ENCODE measurements at places on chromosomes 1 and 21.

- no peak for DNase-seq
Observed at GRCh38 chr1:200971428-200971903, 52.0 kb downstream of the KIF21B start.

GRCh38 chr1:26702680-26703038, 6.8 kb downstream of the ARID1A start:
- no peak for DNase-seq

DNA sequence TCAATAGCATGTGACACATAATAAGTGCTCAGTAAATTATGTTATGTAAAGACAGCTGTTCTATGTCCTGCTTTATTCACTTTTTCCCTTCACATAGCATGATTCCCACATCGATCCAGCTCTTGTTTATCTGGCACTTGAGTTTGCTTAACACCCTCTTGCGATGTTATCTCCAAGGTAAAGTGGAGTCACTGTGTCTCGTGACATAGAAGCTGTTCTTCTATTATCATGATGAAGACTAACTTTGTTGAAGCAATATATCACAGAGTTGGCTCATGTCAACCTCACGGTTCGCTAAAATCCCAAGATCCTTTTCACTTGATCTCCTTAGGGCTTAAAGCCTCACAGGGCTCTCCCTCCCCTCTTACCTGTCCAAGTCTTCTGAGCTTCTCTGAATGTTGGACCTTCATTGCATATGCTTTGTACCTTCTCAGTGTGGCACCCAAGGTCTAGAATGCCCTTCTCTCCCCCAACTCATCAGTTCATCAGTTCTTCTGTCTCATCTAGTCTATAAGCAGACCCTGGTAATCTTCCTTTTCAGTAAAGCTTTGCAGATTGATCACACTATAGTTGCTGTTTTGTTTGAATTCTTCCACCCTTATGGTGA, 38.0 kb downstream of the PLXNA2 start:
- DNase-seq, result no peak

DNA sequence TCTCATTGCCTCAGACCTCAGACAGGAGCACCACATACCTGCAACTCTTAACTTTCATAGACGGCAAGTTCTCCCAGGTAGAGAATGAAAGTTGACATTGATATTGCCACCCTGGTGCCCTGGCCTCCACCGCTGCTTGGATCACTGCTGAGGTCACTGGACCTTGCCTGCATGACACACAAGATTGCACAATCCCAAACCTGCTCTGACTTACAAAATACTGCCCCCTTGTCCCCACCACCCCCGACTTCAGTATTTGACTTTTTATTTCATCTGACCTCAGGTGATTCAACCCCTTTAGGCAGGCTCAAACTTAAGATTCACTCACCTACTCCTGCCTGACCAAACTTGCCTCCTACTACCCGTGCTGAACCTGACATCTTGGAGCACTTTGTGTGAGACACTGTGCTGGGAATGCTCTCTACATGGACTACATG, 43.1 kb upstream of the S1PR1 start:
- no peak for DNase-seq

DNA sequence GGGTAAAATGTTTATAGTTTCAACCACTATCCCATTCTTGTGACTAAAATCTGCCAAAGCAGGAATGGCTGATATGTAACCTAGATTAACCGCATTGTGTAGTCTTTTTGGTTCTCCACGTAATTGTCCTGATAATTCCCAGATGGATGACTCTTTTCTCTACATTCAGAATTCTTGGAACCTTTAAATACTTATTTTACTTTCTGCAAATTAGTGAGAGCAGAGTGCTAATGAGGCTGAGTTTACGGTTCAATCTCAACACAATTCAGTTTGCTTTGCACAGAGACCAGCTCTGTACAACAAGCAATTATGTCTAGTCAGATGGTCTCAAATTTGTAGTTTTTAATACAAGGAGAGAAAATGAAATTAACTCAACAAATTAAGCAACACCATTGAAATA, 9.1 kb downstream of the CRB1 start:
- no peak for DNase-seq

- DNase-seq, result no peak
Observed at GRCh38 chr1:24901791-24902470, 28.1 kb downstream of the RUNX3 start.

- no peak for DNase-seq
Observed at GRCh38 chr1:161350671-161351070, 17.0 kb downstream of the CFAP126 start.

DNA sequence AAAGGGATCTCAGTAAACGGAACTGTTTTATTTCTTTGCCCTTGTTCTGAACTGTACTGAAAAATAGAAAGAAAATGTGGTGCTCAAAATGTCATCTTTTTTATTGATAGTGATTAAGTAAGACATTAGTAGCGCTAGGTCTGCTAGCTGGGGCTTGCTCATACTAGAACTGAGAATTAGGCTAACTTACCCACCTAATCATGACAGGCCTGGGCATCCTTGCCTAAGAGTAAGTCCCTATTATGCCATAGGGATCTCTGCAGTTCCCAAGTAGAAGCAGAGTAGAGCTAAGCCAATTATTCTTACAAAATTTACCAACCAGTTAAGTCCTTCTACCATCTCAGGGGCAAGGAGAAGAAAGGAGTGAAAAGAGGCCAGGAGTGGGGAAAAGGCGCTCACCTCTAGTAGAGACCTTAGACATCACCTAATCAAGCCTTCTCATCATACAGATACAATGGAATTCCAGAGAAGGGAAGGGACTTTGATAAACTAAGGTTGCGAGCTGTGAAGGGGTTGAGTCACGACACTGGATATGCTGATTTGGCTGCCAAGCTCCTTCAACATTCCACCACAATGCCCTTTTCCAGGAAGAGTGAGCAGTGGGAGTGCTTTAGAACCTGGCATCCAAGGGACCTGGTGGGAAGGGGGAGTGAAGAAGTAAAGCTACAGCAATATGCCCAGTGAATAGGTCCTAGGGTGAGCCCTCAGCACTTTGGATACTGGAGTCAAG, 27.7 kb upstream of the RPTN start:
- DNase-seq, result no peak

GRCh38 chr1:15290382-15290781, 43.4 kb downstream of the FHAD1 start:
- no peak for DNase-seq

DNA sequence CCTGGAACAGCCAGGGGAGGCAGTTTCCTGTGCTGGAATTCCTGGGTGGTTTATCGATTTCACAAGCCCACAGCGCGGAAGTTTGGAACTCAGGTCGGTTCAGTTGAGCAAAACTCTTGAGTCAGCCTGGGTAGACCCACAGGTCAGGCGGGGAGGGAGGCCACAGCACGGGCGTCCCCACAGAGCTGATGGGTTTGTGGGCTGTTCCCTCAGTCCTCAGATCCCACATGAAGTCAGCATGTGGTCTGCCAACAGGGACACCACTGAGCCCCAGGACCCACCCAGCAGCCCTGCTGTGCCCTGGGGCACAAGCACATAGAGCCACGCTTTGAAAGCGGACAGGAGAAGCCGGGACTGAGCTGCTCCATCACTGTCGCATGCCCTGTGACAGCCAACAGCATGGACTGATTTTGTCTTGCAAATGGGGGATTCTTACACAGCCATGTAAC, 17.4 kb downstream of the BMP8A start:
- DNase-seq, result no peak

GRCh38 chr1:87327376-87328271, 1.1 kb upstream of the LMO4 start:
- no peak for DNase-seq

- DNase-seq, result no peak
Observed at GRCh38 chr1:92855236-92855635, 23.4 kb downstream of the RPL5 start.

DNA sequence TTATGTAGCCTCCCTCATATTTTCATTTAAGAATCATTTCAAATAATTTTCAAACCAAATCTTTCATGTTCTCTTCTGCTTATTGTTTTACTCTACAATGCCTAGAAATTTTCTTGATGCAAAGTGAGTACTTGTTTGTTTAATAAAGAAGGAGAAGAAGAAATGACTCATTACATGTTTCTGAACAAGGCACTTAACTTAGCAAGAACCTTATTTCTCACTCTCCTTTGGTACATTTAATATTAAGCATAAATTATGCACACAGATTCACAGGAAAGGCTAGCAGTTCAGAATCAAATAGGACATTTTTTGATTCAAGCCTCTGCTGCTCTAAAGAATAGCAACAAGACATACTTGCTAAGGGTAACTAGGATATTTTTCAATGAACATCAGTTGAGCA, 9.1 kb downstream of the SCYL3 start:
- DNase-seq, result no peak

- DNase-seq, result no peak
Observed at GRCh38 chr1:57210881-57211280, 213.0 kb downstream of the DAB1 start.

DNA sequence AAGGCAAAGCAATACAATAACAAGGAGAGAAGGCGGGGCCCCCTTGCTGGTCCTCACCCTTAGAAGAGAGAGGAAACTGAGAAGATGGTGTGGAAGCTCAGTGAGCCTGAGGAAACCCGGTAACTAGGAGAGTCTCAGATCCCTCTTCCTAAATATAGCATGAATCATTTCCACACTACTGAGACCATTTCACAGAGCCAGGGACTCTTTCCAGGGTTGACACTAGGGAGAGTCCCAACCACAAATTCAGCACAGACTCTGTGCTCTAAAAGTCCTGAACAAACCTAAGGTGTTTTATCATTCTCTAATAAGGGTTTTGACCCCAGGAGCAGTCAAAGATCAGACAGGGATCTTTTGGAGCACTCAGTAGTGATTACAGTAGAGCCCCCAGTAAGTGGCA, 647.7 kb downstream of the KCNT2 start:
- no peak for DNase-seq

DNA sequence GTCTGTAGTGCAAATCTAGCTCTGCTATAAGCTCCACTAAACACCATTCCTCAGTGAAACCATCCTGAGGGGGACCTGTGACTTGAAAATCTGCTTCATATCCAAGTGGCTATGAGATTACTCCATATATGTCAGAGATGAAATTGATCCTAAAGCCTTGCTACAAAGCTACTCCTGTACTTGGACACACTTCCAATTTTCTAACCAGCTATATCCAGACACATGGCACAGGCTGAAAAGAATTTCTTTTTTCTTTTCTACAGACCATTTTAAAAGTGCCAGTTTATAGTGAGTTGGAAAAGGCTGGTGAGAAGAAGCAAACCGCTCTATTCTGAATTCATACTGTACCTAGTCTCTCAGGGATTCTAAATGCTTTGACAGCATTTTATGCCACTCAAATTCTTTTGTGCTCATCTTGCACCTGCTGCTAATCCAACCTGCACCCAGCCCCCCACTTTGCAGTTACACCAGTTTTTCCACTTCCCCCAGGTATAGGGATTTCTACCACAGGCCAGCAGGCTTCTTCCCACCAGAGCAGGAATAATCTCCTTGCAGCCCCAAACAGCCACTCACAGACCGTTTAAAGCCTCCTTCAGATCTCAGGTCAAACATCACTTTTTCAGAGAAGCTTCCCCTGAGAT, 112.5 kb downstream of the RERE start:
- no peak for DNase-seq

- DNase-seq, result no peak
Observed at GRCh38 chr1:18632218-18632588, 1.6 kb downstream of the PAX7 start.

- DNase-seq, result no peak
Observed at GRCh38 chr21:14040386-14040785, 170.4 kb downstream of the LIPI start.

DNA sequence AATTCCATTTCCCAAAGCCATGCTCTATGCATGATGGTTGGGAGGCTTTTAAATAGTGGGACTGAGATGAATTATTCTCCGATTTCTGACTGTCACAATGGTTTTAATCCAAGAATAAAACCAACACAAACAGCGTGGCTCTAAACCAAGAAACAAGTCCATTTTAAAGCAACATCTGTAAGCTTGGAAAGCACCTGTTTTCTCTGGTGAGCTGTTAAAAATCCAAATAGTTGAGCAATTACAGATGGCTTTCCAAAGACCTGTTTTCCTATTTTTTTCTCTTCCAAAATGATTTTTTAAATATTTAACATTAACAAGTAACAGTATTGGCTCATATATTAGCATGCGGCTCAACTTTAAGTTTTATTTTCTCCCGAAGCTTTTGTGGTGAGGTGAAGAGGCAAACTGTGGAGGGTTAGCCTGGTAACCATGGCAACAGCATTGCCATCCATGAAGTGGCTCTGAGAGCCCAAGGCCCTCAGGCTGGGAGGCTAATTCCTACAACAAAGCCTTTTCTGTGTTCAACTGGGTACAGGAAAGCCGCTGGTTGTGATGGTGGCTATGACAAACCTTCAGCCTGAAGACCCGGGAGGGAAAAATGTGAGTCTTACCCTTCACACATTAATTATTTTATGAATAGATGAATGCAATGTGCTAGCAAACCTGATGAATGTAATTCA, 56.7 kb upstream of the B3GALT5 start:
- no peak for DNase-seq
